ENCODE measurements at places on chromosomes 13 and 19. TPM values are rescaled to one million over a fixed set of nuclear protein-coding genes. Genes with fewer than 3 reads are reported as not detected.

- DNase-seq, result no peak
Measured at GRCh38 chr19:15863272-15863671, 34.6 kb downstream of the CYP4F2 start.

DNA sequence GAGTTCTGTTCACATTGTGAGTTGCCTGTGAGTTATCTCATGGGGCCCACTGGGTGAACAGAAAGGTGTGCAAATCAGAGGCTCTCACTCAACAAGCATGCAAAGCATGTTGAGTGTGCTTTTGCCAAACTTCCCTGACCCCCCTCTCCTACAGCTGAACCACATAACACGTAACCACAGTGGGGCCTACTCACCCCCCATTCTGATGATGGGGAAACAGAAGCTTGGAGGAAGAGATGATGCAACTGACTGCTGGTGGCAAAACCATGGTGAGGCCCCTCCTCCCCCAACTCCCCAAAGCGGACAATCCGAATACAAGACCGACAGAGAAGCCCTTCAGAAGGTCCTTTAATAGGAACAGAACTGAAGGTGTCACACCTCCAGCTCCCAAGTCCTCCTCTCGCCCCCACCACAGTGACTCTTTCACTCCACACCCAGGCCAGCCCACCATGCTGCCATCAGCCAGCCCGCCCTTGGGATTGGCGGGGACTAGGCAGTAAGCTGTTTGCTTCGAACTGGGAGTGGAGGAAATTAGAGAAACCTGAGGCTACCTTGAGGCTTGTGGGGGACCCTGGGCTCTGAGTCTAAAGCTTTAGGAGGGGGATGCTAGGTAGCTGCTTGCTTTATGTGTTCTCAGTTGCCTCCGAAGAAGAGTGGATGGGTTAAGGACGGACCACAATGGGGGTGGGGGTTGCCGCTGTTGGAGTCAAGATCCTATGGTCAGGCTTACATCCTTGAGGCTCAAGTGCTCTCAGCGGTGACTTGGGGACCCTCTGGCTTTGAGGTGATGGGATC is 3.8 kb downstream of the ZNF784 start:
- no peak for DNase-seq

Gene DNASE2
- total RNA-seq, result 30.6 TPM

Gene IFNL2
- total RNA-seq, result not detected

- no peak for DNase-seq
Measured at GRCh38 chr19:29193155-29193554, 19.8 kb downstream of the UQCRFS1 start.

Data from right cardiac atrium (tissue), 5 donors.